Suppressor macrophage treated with lipopolysaccharide for 1 hour (primary cell): ENCODE measurements at places on chromosomes 6 and 20.
A peak's percentile ranks its signal among the peaks of the same experiment; 100 is the strongest.

DNA sequence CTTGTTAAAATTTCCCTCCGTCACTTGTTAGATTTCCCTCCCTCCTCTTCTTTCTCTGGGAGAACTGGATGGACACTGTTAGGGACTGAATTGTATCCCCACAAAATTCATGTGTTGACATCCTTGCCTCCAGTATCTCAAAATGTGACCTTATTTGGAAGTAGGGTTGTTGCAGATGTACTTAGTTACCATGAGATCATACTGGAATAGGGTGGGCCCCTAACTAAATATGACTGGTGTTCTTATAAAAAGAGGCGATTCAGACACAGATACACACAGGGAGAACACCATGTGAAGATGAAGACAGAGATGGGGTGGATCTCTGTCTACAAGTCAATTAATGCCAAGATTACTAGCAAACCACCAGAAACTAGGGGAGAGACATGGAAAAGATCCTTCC is 139.5 kb downstream of the ALDH8A1 start:
- DNase-seq: no peak

DNA sequence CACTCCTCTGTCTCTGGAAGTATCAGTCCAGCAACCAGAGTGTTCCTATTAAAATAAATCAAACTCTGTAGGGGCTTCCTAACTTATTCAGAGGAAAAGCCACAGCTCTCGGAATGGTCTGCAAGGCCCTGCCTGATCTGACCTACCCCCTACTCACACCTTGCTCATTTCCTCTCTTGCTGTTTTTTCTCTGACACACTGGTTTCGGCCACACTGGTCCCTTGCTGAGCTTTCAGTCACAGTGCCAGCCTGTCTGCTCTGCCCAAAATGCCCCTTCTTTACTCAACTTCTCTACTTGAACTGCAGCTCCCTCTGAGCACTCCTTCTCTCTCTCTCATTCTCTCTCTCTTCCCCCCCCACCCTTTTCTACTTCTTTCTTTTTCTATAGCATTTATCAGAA is 430.2 kb downstream of the UTRN start:
- no peak for DNase-seq

GRCh38 chr20:19349879-19350278 is 137.4 kb downstream of the SLC24A3 start:
- no peak for DNase-seq

DNA sequence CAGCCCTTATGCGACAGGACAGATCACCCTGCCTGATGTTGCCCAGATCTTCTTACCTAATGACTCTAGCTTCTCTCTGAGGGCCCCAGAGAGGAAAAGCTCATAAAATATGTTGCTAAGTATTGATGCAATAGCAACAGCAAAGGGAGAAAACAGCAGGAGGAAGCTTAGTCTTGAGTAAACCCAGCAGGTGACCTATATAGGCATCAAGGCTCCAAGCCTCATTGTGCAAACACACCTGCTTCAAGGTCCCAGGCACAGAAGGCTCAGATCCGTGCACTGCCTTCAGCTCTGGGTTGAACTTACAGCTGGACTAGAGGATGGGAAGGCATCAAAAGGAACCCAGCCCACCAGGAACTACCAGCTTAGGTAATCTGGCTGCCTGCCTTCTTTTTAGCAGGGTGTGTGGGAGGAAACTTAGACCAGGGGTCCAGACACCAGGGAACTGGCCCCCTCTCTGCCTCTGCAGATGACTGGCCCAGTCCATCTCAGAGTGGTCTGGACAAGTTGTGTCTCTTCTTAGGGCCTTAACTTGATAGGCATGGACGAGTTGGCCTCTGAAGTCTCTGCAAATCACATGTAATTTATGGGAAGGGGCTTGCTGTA is 34.4 kb downstream of the TGM3 start:
- DNase-seq: no peak

- DNase-seq: no peak
Measured at GRCh38 chr6:15748341-15748740, 85.5 kb upstream of the DTNBP1 start.

- DNase-seq: no peak
Measured at GRCh38 chr6:8279041-8279805, 156.1 kb downstream of the SLC35B3 start.

GRCh38 chr20:41494451-41494850 is 123.7 kb downstream of the CHD6 start:
- DNase-seq: no peak

DNA sequence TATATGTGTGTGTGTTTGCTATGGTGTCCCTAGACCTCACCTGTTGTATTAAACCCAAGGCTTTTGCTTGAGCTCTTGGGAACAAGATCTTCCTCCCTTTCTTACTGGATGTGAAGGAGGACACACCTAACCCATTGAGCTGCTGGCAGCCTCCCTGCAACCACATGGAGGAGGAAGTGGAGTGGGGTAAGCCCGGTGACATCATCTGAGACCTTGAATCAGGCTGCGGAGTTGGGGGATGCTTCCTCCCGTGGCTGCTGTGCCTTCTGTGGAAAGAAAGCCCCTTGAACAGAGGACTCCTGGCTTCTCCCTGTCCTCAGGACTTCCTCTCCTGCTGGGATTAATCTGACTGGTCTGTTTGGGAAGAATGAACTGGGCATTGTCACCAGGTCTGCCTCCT is 3.3 kb downstream of the CST11 start:
- peak; percentile 82 for DNase-seq
